Stimulated activated CD8-positive, alpha-beta memory T cell treated with anti-CD3 and anti-CD28 coated beads, Interleukin-7, amount 100 ng/mL, for 1 hour (primary cell): ENCODE measurements at places on chromosomes 5 and 9.

- DNase-seq, result no peak
Observed at GRCh38 chr9:126225611-126226609, 100.7 kb upstream of the MVB12B start.

- DNase-seq, result no peak
Observed at GRCh38 chr9:14056316-14056861, 257.6 kb downstream of the NFIB start.

- DNase-seq, result no peak
Observed at GRCh38 chr9:18490641-18491370, 16.9 kb downstream of the ADAMTSL1 start.

GRCh38 chr9:34413231-34413852, 36.6 kb upstream of the MYORG start:
- no peak for DNase-seq

DNA sequence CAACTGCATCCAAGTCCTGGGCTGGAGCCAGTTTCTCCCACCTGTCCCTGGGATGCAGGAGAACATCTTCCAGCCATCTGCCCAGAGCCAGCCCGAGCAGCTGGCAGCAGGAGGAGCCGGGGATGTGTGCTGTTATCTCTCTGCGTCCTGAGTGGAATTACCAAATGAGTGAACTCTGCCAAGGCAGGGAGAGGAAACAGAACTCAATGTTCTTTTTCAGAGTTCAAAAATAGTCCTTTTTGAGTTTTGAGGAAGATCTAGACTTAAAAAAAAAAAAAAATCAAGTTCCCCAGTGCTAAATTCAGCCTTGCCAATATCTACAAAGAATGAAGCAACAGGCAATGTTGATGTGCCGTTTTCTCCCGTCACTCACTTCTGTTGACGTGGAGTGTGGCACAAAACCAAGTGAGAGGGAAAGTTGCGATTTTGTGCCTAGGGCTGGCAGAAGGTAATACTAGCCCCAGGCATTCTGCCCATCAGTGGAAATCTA, 56.2 kb downstream of the TMOD1 start:
- no peak for DNase-seq

DNA sequence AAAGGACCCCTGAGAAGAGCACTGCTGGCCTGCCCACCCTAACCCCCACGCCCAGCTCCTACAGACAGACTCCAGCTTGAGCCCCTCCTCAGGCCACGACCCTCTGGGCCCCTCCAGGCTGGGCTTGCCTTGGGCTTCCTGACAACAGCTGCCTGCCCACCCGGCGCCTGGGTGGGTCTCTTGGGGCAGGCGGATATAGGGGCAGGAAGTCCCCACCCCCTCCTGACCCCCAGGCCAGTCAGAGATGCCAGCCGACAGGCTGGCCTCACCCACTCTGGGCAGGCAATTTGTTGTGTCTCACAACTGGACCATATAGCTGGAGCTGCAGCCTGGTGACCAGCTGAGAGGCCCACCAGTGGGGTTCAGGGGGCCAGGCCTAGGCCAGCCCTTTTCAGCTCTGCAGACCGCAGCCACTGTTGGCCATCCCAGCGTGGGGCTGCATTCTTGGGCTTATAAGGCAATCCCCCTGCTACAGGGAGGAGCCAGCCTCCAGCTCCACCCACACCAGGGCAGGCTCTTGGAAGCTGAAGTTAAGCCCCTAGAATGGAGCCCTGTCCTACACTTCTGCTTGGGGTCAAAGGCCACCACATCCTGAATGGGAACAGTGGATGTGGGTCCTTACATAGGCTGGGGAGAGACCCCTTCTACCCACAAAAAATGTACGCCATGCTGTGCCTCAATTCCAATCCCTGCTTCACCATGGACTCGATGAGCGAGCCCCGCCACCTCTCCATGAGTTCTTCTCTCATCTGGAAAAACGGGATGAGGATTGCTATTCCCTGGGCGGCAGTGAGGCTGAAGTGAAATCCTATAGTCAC, 2.0 kb downstream of the PDLIM7 start:
- DNase-seq, result no peak

DNA sequence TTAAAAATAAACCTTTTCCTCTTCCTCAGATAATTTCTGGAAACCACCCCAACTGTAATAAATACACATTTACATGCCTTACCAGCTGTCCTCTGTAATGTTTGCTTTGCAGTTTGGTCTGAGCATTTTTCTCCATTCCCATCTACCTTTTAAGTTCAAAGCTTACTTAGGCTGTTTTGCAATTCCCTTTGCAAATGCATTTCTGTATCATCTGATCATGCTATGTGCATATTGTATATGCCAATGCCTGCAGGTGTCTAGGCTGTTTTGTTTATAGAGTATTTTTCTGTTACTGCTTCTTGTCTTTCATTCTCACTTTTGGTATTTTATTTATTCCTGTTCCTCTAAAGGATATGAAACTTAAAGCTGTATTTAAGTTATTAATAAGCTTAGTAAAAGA, 86.3 kb downstream of the SLC44A1 start:
- DNase-seq, result no peak
